ENCODE measurements at places on chromosomes 13 and 19. TPM values are rescaled to one million over a fixed set of nuclear protein-coding genes. Genes with fewer than 3 reads are reported as not detected.
A peak's percentile ranks its signal among the peaks of the same experiment; 100 is the strongest.

Gene ZNF563
- 2.0 TPM for total RNA-seq

Gene NTN5
- 0.57 TPM for total RNA-seq

Gene GARIN5A
- 3.0 TPM for total RNA-seq

Gene ZNF253
- total RNA-seq, result 7.5 TPM

GRCh38 chr19:5644037-5644436, 21.2 kb downstream of the SAFB start:
- peaks cover 10% of the 10 kb centered on the region for H3K4me1 ChIP-seq
- H3K27me3 ChIP-seq, result no peaks in the 10 kb centered on the region
- no peak for DNase-seq
- H3K36me3 ChIP-seq, result peaks cover 46% of the 10 kb centered on the region

GRCh38 chr13:52879950-52880741, 31.7 kb upstream of the PCDH8 start:
- no peak overlapping the region for H3K27ac ChIP-seq
- no peaks in the 10 kb centered on the region for H3K27me3 ChIP-seq
- DNase-seq, result no peak
- H3K4me1 ChIP-seq, result no peaks in the 10 kb centered on the region
- no peak overlapping the region for H3K4me3 ChIP-seq
- no peaks in the 10 kb centered on the region for H3K36me3 ChIP-seq

- H3K27ac ChIP-seq, result peak overlapping the region; percentile 22
- no peaks in the 10 kb centered on the region for H3K27me3 ChIP-seq
- H3K36me3 ChIP-seq, result no peaks in the 10 kb centered on the region
- DNase-seq, result no peak
Measured at GRCh38 chr13:51645154-51645650, 60.9 kb downstream of the WDFY2 start.

DNA sequence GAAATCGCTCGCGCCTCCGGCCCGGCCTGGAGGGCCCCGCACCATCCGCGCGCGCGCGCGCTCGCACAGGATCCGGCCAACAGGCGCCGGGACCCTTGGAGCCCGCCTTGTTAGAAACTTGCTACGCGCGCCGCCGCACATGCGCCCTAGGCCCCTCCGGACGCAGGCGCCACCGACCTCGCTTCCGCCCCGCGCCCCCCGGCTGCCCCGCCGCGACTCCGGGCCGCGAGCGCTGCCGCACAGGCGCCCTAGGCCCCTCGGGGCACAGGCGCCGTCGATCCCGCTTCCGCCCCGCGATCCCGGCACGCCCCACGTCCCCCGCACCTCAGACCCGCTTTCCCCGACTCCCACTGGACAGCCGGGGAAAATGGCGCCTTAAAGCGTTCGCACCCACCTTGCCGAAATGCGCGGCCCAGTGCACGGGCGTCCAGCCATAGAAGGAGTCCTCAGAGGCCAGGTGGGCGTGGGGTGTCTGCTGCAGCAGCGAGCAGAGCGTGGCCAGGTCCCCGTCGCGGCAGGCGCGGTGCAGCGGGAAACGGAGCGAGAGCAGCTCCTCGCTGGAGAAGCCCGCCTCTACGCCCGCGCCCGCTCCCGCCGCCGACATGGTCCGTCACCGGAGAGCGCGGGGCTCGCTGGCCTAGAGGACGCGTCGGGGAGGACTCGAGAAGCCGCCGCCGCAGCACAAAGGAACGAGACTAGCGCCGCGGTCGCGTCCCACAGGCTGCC, 375 bp downstream of the ANKRD10 start:
- H3K27ac ChIP-seq, result peak overlapping the region; percentile 99
- H3K4me1 ChIP-seq, result peaks cover 46% of the 10 kb centered on the region
- H3K36me3 ChIP-seq, result no peaks in the 10 kb centered on the region
- H3K4me3 ChIP-seq, result peak overlapping the region; percentile 98

- no peaks in the 10 kb centered on the region for H3K36me3 ChIP-seq
- H3K27ac ChIP-seq, result no peak overlapping the region
- no peaks in the 10 kb centered on the region for H3K27me3 ChIP-seq
- H3K4me1 ChIP-seq, result no peaks in the 10 kb centered on the region
- no peak overlapping the region for H3K4me3 ChIP-seq
Measured at GRCh38 chr13:41502673-41503072, 45.3 kb downstream of the RGCC start.

- H3K4me3 ChIP-seq, result peak overlapping the region; percentile 84
- no peaks in the 10 kb centered on the region for H3K36me3 ChIP-seq
- H3K27ac ChIP-seq, result peak overlapping the region; percentile 88
- H3K27me3 ChIP-seq, result no peaks in the 10 kb centered on the region
Measured at GRCh38 chr19:43574424-43575155, 737 bp downstream of the XRCC1 start.

DNA sequence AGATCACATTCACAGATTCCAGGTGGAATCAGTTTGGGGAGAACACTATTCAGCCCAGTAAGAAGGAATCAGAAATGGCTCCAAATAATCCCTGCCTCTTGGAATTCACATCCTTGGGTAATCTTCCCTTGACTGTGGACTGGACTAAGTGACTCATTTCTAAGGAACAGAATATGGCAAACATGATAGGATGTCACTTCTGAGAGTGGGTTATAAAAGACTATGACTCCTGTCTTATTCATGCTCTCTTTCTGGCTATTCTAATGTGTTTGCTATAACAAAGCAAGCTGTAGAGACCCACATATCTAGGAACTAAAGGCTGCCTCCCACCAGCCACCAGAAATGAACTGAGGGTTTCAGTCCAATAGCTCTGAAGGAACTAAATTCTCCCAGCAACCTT, 37.8 kb downstream of the MBD3L2B start:
- no peak for DNase-seq
- no peak overlapping the region for H3K27ac ChIP-seq
- no peak overlapping the region for H3K4me3 ChIP-seq
- no peaks in the 10 kb centered on the region for H3K36me3 ChIP-seq
- H3K27me3 ChIP-seq, result no peaks in the 10 kb centered on the region
- H3K4me1 ChIP-seq, result no peaks in the 10 kb centered on the region

- no peak for DNase-seq
- H3K27ac ChIP-seq, result no peak overlapping the region
- H3K36me3 ChIP-seq, result no peaks in the 10 kb centered on the region
- no peaks in the 10 kb centered on the region for H3K4me1 ChIP-seq
- H3K4me3 ChIP-seq, result no peak overlapping the region
- no peaks in the 10 kb centered on the region for H3K27me3 ChIP-seq
Measured at GRCh38 chr13:65860306-65860705, 1369.8 kb downstream of the PCDH9 start.

GRCh38 chr19:45103508-45104319, 10.7 kb downstream of the PPP1R37 start:
- no peaks in the 10 kb centered on the region for H3K27me3 ChIP-seq
- H3K36me3 ChIP-seq, result no peaks in the 10 kb centered on the region
- no peak overlapping the region for H3K27ac ChIP-seq
- DNase-seq, result no peak

DNA sequence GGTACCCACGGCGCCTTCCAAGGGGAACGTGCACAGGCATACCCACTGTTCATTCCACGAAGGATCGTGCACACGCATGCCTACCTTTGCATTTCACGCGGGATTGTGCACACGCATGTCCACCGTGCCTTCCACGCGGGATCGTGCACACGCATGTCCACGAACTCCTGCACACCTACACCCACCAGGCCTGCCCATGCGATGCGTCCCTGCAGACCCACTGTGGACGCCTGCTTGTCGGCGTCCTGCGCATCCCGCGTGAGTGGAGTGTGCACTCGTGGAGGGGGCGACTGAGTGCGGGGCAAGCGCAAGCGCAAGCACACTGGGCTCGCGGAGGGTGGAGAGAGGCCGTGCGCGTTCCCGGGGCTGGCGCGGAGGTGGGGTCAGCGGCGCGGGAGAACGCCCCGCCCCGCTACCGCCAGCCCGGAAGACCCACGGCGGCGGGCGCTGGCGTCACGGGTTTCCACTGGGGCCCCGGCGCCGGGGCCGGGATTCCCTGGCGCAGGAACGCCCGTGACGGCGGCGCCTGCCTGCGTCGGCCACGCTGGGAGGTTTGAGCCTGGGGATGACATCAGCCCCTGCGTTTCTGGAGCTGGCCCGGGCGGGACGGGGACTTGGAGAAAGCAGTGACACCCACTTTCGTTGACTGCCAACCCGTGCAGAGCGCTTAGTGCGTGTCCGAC, 18.7 kb downstream of the GADD45B start:
- peaks cover 49% of the 10 kb centered on the region for H3K4me1 ChIP-seq
- H3K27me3 ChIP-seq, result no peaks in the 10 kb centered on the region

- H3K27me3 ChIP-seq, result no peaks in the 10 kb centered on the region
- peaks cover 9% of the 10 kb centered on the region for H3K4me1 ChIP-seq
- no peak overlapping the region for H3K4me3 ChIP-seq
- DNase-seq, result no peak
- H3K36me3 ChIP-seq, result no peaks in the 10 kb centered on the region
Measured at GRCh38 chr19:39953915-39954314, 17.1 kb upstream of the PSMC4 start.

GRCh38 chr13:97660594-97661260, 226.8 kb downstream of the RAP2A start:
- DNase-seq, result no peak
- no peaks in the 10 kb centered on the region for H3K27me3 ChIP-seq
- no peaks in the 10 kb centered on the region for H3K4me1 ChIP-seq
- H3K27ac ChIP-seq, result no peak overlapping the region
- no peak overlapping the region for H3K4me3 ChIP-seq
- no peaks in the 10 kb centered on the region for H3K36me3 ChIP-seq

DNA sequence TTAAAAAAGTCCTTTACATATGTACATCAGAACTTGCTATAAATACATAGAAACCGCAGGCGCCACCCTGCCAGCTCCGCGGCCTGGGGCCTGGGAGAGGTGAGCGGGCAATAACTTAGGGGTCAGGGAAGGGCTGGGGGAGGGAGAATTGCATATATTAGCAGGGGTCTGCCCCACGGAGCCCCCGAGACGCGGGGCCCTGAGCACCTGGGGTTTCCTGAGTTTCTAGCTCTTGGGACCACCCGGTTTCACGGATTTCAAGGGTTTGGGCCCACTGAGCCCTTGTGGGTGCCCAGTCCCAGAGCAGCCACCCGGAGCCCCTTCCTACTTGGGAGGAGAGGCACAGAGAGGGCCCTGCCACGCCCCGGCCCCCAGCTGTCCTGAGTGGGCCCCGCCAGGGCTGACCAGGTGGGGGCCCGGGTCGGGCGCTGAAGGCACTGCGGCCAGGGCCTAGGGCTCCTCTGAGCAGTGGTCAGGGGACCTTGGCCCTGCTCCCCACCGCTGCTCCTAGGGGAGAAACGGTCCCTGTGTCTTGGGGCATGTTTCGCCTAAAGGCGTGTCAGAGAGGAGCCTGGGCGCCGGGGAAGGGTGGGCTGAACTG, 4.0 kb downstream of the GPX4 start:
- H3K4me3 ChIP-seq, result no peak overlapping the region
- H3K27me3 ChIP-seq, result no peaks in the 10 kb centered on the region

Data from upper lobe of left lung (tissue), 6 donors.